ENCODE measurements at places on chromosomes 7 and 10.

DNA sequence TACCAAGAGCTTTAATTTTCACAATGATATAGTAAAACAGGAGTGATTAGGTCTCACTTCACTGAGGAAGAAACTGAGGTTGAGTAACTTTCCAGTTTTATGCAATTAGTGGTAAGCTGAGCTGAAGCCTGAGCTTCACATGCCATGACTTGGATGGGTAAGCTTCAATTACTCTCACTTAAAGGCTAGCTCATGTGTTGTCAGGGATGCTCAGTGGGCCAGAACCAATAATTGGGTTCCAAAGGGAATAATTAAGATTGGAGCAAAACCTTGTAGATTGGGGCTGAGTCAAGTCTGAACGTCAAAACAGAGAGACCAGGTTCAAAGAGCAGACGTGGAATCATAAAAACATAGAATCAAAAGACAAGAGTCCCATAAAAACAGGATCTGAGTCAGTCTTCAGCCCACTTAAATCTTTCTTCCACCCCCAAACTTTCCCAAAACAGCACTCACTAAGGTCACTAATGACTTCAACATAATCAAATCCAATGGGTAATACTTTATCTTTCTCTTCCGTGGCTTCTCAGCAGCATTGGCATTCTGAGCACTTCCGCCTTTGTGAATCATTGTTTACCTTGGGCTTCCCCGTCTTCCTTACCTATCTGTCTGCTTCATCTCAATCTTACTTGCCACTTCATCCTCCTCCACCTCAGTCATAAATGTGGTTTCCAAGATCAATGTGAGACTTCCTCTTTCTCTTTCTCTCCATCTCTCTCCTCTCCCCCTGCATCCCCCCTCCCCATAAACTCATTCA is 23.0 kb upstream of the EGFR start:
- DNase-seq, result no peak

DNA sequence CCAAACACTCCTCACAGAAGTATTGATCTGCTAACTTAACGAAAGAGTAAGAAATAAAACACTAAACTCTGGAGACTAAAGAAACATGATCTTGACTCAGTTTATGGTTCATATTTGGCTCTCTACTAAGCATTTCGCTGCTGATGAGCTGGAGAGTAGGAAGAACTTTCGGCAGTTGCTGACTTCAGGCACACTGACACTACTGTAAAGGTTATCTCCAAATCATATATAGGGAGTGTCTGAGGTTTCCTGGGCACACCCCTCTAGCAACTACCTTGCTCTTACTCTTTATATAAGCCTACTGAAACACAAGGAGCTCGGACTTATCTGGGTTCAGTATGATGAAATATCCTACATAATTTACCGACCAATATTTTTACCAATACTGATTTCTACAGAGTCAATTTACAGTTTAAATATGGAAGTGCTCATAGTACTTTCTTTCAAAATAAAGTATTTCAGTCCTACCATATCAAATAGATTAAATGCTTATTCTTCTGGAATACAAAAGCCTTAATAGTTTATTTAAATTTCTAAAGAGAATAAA is 39.5 kb downstream of the ERCC6 start:
- no peak for DNase-seq

DNA sequence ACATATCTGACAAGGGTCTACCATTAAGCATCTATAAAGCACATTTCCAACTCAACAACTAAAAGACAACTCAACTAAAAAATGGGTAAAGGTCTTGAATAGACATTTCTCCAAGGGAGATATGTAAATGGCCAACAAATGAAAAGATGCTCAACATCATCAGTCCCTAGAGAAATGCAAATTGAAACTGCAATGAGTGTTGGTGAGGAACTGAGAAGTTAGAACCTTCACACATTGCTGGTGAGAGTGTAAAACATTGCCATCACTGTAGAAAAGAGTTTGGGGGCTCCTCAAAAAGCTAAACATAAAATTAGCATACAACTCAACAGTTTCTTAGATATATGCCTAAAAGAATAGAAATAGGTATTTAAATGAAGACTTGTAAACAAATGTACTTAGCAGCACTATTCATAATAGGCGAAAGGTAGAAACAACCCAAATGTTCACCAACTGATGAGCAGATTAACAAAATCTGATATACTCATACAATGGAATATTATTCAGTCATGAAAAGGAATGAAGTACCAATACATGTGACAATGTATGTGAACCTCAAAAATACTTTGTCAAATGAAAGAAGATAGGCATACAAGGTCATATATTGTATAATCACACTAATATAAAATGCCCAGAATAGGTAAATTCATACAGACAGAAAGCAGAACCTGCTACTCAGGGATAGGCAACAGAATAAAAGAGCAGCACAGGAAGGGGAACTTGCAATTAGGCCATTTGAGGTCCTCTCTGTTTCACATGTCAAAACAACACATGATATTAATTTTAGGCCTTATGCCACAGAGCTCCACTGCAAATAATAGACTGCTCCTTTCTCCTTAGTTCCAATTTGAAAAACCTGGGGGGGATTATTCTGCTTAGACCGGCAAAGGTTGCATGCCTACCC is 10.6 kb upstream of the LRRC72 start:
- no peak for DNase-seq

- no peak for DNase-seq
These were observed 42.4 kb downstream of the PLXNA4 start for GRCh38 chr7:132533916-132534315.

GRCh38 chr7:100157334-100158228 is 942 bp downstream of the TRAPPC14 start:
- DNase-seq, result no peak

GRCh38 chr7:40579401-40579800 is 444.6 kb downstream of the SUGCT start:
- DNase-seq, result no peak

Measured in lower leg skin (tissue), 4 donors.